ENCODE measurements at places on chromosomes 7 and 10. TPM values are rescaled to one million over a fixed set of nuclear protein-coding genes. Genes with fewer than 3 reads are reported as not detected.

CYP26A1 gene
- total RNA-seq = 0.53 TPM

CPA2 gene
- total RNA-seq = not detected

ADIRF gene
- total RNA-seq = not detected

- no peak for DNase-seq
Observed at GRCh38 chr7:134444198-134444960, 14.5 kb downstream of the AKR1B1 start.

DNA sequence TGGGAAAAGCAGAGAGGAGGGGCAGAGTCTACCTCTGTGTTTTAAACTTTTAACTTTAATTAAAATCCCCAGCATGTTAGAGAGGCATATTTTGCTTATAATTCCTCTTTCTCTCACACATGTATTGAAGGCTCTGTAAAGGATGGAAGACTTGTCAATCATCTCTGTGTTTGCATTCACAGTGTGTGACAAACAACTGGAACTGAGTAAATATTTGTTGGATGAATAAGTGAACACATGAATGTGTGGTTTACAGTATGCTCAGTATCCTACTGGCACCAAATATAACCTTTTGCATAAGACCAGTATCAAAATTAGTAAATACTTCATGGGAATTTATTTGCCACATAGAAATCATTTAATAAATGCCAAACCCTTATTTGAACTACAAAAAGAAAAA, 829.0 kb downstream of the GRID1 start:
- DNase-seq = no peak

DNA sequence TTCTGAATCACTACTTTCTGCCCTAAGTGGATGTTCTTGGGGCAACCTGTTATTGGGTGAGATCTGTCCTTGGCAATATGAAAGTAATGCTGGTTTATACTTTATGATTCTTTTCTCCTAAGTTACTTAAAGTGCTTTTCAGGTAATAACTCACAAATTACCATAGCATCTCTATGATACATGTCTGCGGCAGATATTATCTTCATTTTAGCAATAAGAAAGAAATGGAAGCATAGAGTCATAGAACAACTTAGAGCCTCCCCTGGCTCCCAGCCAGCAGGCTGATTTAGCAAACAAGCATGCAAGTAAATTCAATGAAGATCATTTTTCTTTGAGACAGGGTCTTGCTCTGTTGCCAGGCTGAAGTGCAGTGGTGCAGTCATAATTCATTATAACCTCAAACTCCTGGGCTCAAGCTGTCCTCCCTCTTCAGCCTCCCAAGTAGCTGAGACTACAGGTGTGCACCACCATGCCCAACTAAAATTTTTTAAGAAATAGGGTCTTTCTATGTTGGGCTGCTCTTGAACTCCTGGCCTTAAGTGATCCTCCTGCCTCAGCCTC, 38.1 kb upstream of the GRM8 start:
- DNase-seq = peak; percentile 1

DNA sequence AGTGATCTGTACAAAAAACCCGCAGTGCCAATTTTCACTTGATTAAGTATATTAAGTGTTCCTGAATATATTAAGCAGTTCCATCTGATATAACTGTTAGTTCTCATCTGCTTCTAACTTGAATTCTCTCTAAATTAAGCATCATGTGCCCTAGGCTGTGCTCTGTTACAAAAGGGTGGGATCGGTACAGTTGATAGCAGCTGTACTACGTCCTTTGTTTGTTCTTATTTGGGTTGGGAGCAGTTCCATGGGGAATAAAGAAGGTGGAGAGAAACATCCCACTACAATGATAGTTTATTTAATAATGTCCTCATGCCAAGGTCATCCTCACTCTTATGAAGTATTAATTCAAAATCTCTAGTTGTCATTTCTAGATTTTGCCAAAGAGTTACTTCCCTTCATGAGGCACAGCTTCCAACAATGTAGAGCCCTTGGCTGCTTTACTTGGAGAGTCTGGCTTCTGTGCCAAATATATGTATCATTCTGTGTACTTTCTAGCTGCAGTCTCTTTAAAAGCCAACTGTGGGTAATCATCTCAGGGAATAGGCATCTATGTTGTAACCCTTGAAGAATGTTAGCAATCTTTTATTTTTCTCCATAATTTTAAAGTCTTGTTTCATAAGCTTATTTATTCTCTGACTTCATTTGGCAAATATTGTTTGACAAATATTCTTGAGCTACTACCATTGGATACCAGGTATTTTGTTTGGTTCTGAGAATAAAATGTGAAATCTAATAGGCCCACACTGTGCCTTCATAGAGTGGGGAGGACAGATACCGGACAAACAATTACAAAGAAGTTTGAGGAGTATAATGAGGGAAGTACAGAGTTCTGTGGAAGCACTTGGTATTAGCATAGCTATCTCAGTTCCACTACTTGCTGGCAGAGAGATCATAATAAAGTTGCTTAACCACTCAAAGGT, 22.4 kb upstream of the AHR start:
- DNase-seq = peak; percentile 98

DNA sequence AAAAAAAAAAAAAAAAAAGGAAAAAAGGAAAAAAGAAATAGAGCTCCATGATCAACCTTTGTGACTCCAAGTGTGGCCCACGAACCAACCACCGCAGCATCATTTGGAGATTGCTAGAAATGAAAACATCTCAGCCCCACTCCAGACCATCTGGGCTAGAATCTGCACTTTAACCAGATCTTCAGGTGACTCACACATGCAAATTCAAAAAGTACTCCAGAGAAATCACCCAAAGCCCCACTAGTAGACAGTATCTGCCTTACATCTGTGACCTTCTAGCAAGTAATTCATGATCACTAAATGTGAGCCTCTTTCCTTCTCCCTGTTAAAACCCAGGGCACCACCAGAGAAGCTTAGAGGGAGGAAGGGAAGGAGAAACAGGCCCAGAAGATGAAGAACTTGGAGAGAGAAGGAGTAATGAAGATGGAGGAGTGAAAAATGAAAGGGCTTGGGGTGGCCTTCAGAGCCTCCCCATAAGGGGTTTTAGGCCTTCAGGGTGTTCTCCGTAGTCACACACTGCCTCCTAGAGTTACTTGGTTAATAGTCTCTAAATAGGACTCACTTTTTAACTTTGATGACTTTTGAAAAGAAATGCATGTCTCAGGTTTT, 94.0 kb downstream of the SLC37A3 start:
- DNase-seq = no peak

DNA sequence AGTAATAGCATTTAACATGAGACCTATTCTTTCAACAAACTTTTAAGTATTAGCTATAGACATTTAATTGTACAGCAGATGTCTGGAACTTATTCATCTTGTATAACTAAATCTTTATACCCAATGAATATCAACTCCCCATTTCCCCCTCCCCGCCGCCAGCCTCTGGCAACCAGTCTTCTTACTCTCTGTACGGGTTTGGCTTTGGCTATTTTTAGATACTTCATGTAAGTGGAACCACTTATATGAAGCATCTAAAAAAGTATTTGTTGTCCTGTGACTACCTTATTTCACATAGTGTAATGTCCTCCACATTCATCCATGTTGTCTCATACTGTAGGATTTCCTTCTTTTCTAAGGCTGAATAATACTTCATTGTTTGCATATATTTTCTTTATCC, 60.8 kb downstream of the RAB18 start:
- DNase-seq = no peak

DNA sequence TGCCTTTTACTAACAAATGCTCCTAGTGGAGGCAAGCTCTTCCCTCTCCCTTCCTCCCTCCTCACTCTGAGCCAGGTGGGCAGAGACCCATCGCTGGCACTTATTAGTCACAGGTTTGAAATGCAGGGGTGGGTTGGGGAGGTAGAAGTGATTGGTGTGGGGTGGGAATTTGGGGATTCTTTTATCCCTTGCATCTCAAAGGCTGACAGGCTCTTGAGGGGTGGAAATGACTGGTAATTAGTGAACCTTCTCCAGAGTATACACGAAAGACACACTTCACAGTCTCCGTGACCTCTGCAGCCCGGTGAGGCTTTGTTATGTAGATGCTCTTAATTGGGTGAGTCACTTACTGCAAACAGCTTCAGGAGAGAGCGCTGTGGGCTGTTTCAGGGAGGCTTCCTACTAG, 13.9 kb upstream of the LRMDA start:
- no peak for DNase-seq

DNA sequence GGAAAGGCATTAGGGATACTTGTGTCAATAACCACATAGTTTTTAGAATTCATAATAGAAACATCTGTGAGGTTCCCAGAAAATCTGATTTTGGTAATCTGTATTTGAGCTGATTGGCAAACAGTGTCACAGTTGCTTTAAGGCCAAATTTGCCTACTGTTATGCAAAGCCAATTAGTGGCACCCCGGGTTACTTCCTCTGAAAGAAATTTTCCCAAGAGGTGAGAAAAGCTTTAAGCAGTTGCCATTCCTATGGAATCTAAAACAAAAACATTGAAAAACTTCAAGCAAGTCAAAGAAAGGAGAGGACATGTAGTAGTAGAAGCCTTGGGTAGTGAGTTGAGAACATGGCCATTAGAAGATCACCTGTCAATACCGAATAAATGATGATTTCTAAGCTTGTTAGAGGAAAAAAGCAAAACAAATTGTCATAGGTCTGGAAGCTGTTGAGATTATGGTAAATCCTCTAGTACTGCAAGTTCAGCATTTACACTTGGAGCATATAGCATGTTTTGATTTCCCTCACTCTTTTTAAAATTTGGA, 176.8 kb downstream of the TWIST1 start:
- no peak for DNase-seq

DNA sequence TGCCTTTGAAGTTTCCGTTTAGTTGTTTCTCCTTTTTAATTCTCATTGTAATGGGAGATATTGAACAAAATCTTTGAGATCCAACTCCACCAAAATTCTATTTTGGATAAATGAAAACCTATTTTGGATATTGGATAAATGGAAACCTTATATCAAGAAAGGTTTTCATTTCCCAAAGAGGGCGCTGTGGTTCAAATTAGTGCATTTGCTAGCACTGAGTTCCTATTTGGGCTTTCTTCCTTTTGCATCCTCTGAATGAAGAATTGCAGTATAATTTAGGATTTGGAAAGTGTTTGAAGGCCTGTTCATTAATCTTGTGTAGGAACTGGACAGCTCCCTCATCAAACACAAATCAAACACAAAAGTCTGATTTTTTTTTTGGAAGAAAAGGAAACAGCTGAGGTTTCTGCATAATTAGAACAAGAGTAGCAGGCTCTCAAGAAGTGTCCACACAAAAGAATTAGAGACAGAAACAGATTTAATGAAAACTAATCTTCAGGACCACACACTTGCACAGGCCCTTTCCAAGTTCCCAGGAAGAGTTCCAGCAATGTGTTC, 80.8 kb upstream of the KLF14 start:
- peak; percentile 16 for DNase-seq

DNA sequence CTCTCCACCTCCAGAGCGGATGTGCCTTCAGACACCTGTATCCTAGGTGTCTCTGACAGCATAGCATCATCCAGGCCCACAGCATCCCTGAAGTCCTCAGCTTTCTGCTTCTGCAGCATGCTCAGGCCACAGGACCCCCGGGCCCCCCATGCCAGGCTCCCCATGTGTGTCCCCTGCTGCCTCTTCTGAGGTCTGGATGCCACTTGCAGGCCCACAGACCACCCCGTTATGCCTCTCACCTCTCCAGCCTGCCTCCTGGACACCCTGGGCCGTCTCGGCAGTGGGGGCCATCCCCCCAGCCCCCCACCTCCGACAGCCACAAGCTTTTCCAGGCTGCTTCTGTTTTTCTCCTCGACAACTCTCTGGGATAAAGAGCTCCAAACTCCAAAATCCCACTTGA, 84.4 kb downstream of the WNT2 start:
- no peak for DNase-seq

DNA sequence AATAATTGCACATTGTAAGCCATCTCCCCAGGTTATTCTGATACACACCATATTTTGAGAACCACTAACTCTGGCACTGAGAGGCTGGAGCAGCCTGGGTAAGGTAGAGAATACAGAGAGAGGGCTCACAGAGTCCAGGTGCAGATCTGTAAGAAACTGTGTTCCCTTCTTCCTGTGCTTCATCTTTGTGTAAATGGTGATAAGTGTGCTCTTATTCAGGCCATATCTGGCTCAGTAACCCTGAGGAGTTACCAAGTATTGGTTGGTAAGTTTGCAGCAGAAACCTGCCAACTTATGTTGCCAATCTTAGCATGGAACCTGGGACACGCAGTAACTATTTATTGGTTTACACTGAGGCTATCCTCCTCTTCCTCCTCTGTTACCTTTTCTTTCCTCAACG, 16.2 kb upstream of the ICA1 start:
- no peak for DNase-seq

Data from astrocyte (in vitro differentiated cells and primary cell).